Fibroblast of skin of right biceps (primary cell): ENCODE measurements at places on chromosomes 11 and 22.

GRCh38 chr11:2912498-2912897 is 16.7 kb downstream of the PHLDA2 start:
- DNase-seq = peak; percentile 89

DNA sequence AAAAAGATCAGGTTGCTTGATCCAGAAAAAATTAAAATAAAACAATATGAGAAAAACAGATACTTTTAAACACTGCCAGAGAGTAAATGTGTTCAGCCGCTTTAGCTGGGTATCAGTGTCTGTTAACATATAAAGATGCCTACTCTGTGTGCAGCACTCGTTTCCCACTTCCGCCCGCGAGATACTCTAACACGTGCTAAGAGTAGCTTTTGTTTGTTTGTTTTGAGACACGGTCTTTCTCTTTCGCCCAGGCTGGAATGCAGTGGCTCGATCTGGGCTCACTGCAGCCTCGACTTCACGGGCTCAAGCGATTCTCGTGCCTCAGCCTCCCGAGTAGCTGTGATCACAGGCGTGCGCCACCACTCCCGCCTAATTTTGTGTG is 531 bp upstream of the MEN1 start:
- no peak for DNase-seq

DNA sequence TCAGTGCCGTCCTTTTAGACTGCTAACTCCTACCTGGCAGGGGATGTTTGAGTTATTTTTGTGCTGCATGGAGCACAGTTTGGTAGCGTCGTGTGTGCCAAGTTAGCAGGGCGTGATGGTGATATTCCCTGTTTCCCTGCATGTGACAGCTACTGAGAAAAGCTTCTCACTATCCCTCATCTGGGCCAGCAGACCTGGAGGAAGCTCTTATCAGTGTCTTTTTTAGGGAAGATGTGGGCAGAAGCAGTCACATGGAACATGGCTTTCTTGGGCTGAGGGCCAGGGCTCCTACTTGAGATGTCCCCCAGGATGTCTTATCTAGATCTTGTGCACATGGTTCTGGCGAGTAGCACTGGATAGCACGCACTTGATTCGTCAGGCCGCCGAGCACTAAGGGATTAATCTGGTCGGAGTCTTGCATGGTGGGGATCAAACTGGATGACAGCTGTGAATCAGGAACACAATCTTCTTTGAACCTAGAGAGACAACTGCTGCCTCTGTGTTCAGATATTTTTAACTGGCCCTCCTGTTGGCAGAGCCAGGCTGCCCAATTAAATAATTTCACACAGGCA is 33.8 kb downstream of the TECTA start:
- no peak for DNase-seq

GRCh38 chr11:112526699-112527416 is 266.2 kb upstream of the PLET1 start:
- DNase-seq = peak; percentile 40

DNA sequence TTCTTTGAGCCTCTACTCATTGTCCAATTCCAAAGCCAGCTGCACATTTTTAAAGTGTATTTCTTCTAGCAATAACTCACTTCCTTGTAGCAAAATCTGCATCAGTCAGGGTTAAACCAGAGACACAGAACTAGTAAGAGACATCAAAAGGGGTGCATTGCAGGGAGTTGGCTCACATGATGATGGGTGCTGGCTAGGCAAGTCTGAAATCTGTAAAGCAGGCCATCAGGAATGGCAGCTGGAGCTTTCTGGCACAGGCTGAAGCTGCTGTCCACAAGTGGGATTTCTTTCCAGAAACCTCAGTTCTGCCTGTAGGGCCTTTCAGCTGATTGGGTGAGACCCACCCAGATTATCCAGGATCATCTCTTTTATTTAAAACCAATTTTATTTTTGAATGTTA is 698.1 kb downstream of the NTM start:
- DNase-seq = no peak

DNA sequence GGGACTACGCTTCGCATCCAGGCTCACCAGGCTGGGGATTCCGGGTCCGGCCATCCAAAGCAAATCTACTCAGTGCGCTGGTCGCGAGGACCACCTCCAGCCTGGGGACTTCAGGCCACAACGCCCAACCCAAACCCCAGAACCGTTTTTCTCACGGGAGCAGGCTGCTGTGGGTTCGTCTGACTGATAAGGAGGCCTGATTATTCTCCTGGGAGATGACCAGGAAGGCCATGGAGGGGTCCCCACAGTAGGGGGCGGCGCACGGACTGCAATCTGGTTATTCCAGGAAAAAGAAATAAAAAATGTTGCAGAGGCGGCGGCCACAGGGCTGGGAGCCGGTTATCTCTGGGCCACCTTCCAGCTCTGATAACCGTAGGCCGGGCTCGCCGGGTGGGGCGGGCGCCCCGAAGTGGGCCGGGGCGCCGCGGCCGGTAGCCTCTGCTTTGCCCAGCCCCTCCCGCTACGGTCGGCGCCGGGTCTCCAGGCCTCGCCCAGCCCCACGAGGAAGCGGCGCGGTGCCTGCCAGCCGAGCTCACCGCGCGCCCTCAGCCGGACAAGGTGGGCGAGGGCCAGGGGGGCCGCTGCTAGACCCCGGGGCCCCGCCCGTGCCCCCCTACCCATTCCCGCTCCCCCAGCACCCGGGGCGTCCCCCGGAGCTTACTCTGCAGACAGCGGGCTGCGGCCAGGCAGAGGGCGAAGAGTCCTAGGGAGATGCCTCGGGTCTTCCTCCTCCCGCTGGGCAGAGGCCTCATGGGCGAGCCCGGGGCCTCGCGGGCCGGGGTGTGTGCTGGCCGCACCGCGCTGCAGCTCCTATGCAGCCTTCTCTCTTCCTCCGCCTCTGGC is 446 bp downstream of the VSTM5 start:
- peak; percentile 43 for DNase-seq

DNA sequence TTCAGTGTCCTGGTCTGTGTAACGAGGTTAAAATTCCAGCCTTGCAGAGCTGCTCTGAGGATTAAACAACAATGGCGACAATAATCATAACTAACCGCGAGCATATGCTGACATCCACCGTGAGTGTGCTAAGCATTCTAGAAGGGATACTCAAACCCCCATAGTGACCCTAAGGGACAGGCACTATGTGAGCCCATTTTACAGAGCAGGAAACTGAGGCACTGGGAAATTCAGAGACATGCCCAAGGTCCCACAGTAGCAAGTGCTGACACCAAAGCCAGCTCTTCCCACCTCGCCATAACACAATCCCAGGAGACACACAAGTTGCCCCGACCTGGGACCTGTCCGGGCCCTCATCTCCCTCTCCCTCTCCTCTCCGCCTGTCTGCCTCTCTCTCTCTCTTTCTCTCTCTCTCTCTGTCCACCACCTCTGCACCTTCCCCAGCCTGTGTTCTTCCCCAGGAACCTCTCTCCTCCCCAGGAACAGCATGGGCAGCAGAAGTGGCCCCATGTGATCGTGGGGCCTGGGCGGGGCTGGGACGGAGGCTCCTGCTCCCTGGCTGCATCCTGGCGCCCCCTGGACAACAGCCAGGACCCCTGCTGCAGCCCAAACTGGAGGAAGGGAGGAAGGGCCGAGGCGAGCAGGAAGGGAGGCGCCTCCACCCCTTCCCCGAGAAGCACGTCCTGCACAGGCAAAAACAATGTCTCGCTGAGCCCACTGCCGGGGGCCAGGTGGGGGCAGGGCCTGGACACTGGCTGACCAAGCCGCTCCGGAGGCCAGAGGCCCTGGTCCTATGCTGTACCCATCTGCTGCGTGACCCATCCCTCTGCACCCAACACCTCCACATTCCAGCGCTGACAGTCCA is 14.8 kb upstream of the MFNG start:
- DNase-seq = no peak

DNA sequence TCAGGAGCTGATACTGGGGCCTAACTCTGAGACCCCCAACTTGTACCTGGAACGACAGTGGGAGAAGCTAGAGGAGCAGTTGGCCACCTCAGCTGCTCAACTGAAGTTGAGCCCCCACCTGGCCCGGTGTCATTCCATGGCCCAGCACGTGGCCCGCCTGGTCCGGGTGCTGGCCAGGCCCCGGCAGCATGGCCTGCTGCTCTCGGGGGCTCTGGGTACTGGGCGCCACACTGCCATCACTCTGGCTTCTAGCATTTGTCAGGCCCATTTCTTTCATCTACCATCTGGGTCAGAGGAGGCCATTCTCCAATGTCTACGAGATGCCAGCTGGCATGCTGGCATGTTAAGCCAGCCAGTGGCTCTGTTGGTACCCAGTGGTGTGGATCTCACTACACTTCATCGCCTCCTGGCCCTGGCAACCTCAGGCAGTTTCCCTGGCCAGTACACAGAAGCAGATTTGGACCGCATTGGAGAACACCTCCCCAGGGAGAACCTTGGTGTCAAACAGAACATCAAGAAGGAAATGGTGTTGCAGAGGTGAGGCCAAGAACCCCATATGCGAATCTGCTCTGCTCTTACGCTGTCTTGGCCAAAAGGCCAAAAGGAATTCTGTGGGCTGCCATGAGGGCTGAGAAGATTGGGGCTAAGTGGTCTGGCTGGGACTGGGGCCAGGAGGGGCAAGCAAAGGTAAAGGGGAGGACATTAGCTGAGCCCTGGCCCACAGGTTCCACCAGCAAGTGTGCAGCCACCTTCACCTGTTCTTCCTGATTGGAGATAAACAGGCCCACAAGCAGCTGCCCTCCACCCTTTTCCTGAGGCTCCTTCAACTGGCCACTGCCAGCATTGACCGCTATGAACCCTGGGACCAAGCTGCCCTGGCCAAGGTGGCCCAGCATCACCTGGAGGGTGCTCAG is 45.4 kb downstream of the RRP8 start:
- no peak for DNase-seq

- no peak for DNase-seq
Observed at GRCh38 chr22:35523167-35523947, 17.3 kb upstream of the RASD2 start.

DNA sequence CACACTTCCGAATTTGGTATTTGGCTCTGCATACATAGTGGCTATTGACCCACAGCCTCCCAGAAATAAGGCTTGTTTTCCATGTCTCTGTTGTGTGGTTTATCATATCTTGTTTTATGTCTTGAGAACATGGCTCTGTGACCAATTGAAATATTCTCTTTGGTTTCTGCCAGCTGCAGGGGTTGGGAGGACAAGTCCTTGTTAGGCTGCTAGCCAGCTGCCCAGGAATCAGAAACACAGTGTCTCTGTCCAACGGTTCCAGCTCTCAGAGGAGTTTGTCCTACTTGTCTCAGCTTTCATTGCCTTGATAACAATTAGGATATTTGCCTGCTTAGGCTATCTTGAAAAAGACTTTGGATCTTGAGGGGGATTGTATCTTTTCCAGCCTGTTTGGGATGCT is 6.0 kb upstream of the SLC7A4 start:
- no peak for DNase-seq
